ENCODE measurements at places on chromosomes 3 and 15. TPM values are rescaled to one million over a fixed set of nuclear protein-coding genes. Genes with fewer than 3 reads are reported as not detected.

DNA sequence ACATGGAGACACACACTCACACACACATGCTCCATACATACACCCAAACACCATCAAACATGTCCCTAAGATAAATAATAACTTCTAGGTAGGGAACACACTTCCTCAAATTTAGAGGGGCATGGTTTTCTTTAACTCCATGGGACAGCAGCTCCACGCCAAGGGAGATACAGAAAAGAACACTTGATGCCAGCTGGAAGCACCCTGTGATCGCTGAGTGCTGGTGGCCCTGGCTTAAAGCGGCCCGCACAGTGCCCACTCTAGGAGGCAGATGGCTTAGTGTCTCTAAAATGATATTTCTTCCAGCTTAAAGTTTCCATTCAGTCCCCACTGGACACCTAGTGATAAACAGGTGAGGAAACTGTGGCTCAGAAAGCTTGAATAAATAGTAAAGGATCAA lies 232.9 kb downstream of the UACA start:
- no peak for DNase-seq

CAMK2N2 gene
- not detected for polyA plus RNA-seq

GP5 gene
- 0.47 TPM for polyA plus RNA-seq

MAPKBP1 gene
- 10.4 TPM for polyA plus RNA-seq

SERPINI2 gene
- 0.78 TPM for polyA plus RNA-seq
